Liver (tissue), 10 donors: ENCODE measurements at places on chromosomes 3 and 15.

GRCh38 chr15:35061825-35062737 lies 23.0 kb downstream of the NANOGP8 start:
- DNase-seq, result no peak

DNA sequence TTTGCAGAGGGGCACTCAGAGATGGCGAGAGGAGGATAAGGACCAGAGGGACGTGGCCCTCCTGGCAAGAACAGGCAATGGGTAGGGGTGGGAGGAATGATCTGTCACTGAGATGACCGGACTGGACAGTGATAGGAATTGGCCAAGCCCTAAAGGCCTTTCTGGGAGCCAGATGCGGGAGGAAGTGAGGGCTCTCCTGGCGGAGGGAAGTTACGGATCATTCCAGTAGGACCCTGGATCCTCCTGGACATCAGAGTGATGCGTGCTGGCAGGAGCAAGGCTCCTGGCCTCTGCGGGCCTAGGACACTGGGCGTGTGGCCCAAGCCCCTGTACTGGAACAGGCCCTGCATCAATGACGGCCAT lies 23.4 kb downstream of the KIF7 start:
- no peak for DNase-seq

GRCh38 chr3:9930804-9931418 lies 2.7 kb upstream of the CRELD1 start:
- DNase-seq, result no peak

- no peak for DNase-seq
These were observed 34.7 kb downstream of the MAP6D1 start for GRCh38 chr3:183790700-183791099.

DNA sequence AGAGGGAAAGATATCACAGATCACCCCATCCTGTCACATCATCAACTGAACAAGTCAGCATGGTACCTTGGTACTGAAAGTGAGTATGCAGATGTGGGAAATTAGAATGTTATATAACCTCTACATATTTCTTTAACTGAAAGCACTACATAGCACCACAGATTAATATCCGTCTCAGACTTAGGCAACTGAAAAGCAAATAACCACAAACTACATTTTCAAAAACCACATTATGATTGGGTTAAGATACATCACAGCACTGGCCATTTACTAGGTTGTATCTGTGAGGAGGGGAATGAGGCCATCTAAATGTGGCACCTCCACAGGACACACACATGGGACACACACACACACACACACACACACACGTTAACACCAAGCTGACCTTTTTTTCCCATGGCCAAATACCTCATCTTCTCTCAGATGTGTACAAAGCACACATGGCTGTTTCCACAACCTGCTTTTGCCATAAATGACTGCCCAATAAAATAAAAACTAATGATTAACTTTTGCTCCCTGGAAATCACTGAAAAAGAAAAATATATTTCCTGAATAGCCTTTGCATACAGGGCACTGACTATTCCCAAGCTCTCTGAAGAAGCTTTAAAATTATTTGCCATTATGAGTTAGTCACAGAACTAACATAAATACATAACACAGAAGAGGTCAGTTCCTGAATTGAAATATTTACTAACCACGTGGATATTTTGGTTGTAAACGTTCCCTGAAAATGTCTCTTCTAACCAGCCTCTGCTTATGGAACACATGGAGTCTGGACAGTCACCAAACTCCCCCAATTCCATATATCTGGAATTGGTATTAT lies 60.1 kb downstream of the SUMF1 start:
- DNase-seq, result no peak

GRCh38 chr3:56205406-56205805 lies 262.9 kb downstream of the ERC2 start:
- no peak for DNase-seq

DNA sequence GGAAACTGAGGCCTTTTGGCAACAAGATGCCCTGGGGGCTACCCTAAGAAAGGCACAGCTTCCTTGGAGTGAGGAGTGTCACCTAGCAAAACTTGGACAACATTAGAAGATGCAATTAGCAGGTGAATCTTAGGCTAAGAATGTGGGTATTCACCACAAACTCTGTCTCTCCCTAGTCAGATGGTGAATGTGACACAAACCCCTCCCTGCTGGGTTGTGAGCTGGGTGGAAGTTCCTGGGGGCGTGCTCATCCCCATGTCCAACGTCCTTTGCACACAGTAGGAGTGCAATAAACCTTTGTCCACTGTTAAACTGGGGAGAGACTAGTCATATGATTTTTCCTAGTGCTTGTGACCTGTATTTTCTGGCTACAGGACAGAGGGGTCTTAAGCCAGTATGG lies 67.1 kb upstream of the SH3GL3 start:
- DNase-seq, result no peak

GRCh38 chr3:859135-859534 lies 233.7 kb upstream of the CNTN6 start:
- DNase-seq, result no peak

DNA sequence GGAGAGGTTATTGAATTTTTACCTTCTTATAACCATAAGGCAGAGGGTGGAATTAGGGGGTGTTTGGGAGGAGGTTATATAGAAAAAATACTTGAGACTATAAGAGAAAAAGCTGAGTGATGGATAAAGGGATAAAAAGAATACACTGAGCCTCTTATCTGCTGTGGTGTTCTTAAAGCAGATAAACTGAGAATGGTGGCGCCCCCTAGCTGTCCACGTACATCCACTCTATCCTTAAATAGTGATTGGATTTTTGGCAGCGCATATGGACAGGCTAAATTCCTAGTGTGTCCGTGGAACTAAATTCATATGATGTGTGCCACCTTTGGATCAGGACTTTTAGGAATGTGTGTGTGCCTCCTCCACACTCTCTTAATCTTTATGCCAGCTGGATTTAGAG lies 121.1 kb downstream of the OXSM start:
- peak; percentile 55 for DNase-seq

GRCh38 chr3:42290966-42291714 lies 25.2 kb upstream of the CCK start:
- DNase-seq, result no peak

DNA sequence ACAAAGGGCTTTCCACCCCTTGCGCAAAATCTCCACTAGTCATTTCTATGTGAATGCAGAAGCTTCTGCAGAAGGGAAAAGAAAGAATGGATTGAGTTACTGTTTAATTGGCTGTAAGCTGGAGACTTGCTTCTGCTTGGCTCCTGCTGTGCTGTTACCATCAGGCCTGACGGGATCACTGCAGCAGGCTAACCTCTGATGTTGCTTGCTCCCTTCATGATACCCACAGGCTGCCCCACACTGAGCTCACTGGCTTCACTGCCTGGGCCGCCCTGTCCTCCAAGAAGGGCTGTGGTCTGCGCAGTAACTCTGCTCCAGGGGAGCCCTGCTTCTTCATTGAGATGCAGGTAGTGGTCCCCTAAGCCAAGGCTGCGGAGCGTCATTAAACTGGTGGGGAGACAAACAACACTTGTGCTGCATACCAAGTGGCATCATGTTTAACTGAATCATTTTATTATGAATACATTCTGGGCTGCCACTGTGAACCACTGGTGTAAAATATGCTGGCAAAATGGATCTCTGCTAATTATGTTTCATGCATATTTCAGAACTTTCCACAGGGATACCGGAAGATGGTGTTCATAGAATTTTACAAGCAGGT lies 78.6 kb downstream of the WDR49 start:
- DNase-seq, result no peak

- DNase-seq, result no peak
These were observed 483.0 kb upstream of the AGTR1 start for GRCh38 chr3:148214705-148215104.

DNA sequence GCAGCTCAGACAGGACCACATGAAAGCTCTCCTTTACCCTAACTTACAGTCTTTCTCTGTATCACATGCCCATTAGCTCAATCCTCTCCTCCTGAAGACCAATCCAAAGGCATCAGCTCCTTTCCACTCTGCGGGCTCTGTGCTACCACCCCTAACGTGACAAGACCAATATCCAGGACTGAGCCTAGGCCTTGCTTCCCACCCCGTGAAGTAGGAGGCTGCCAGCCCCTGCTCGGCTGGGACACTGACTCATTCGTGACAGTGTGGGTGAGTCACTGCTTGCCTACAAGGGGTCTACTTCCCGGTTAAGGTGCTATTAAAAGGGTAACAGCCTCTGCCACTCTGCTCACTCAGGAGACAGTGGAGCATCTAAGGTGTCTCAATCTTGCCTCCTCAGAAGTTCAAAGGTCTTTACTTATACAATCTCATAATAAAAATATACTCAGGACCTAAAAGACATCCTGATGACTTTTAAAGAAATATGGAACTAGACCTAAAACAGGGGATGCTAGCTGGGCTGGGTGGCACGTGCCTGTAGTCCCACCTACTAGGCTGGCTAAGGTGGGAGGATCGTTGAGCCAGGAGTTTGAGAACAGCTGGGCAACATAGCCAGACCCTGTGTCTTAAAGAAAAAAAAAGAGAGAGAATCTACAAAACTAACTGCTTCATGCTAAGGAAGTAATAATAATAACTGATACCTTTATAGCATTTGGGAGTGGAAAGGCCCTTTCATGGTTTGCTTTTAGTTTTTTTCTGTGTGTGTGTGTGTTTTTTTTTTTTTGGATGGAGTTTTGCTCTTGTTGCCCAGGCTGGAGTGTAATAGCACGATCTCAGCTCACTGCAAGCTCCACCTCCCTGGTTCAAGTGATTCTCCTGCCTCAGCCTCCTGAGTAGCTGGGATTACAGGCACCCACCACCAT lies 55.0 kb downstream of the TMEM44 start:
- no peak for DNase-seq

DNA sequence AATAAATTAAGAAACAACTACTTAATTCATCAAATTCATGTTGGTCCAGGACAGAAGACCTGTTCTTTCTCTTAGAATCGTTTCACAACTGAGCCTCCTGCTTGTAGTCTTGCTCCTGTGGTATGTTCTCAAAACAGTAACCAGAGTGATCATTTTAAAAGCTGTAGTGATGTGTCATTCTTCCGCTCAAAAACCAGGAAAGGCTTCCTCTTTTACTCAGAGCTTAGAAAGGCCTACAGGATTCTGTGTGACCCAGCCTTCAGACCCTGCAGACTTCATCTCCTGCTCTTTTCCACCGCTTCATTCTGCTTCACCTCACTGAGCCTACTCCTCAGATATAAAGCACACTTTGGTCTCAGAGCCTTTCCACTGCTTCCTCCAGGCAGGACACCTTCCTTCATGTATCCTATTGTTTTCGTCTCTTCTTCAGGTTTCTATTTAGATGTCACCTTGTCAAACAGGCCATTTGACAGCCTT lies 22.7 kb downstream of the ST6GAL1 start:
- no peak for DNase-seq

GRCh38 chr3:31103623-31104180 lies 209.2 kb upstream of the GADL1 start:
- DNase-seq, result no peak

DNA sequence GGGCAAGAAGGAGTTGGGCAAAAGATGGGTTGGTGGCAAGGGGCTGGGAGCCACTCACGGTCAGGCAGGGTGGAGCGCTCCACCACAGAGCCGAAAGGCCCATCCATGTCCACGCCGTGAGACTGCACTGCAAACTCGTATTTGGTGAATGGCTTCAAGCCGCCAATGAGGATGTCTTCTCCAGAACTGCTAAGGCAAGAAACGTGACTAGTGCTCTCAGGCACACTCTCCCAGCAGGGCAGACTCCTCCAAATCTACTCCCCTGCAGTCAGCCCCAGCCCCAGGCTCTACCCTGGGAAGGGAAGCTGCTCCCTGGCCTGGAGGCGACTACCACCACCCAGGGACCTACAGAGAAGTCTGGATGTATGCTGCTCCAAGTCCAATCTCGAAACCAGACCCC lies 11.4 kb upstream of the IGDCC3 start:
- no peak for DNase-seq
